IMR-90 (cell line): ENCODE measurements at places on chromosomes 7 and 10. TPM values are rescaled to one million over a fixed set of nuclear protein-coding genes. Genes with fewer than 3 reads are reported as not detected.

The FAM25C gene
- polyA plus RNA-seq, result not detected in 2 replicates

The SORBS1 gene
- 0.17 and 0.32 TPM in 2 replicates for polyA plus RNA-seq

The HNRNPH3 gene
- polyA plus RNA-seq, result 119 and 142 TPM in 2 replicates

GRCh38 chr7:2799253-2799652 is 44.9 kb downstream of the GNA12 start:
- no peak for DNase-seq

DNA sequence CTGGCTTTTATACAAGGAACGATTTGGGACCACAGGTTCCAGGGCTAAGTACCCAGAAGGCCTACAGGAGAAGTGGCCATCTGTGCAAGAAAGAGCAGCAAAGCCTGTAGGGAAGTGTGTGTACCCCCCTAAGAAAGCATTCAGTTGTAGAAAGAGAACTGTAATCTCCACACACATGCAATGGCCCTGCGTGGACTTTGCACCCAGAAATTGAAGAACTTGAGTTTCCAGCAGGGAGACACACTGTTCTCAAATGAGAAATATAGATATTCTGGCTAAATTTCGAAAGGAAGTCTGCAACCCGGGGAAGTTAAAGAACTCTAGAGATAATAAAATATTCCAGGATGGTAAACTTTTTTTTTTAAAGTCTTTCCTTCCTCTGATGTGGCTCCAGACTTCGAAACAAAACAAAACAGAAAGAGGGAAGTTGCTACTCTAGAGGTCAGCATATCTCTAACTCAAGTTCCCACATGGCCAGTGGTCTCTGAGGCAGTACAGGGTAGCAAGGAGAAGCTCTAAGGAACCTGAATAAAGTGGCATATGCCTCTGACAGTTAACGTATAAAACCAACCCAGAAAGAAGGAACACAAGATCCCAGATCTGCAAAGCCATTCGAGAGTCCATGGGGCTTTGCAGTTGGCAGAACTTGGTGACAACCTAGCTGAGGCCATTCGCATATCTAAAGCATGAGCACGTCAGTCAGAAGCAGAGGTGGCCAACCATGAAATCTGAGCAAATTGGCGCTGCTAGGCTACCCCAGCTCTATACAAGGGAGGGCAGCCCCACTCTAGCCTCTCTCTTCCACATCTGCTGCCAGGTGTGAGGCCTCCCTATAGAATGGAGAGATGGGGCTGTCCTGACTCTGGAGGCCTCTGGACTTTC is 56.6 kb downstream of the ELMO1 start:
- no peak for DNase-seq

GRCh38 chr7:46387646-46388045 is 466.6 kb upstream of the IGFBP3 start:
- peak; percentile 54 for DNase-seq

DNA sequence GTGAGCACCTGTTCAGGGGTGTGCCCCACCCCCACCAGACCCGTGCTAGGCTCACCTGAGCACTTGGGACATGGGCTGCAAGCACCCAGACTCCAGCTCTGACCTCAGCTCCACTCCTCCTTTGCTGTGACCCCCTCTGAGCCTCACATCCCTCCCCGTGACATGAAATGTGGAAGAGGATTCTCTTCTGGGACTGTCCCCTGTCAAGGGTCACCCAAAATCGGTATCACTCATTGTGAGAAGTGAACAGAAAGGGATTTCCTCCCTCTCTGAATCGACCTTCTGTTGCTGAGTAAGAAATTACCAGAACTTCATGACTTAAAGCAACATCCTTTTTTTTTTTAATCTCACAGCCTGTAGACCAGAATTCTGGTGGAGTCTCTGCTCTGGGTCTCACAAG is 6.2 kb upstream of the CHST15 start:
- no peak for DNase-seq

- no peak for DNase-seq
Observed at GRCh38 chr7:37973915-37974314, 53.5 kb downstream of the EPDR1 start.

DNA sequence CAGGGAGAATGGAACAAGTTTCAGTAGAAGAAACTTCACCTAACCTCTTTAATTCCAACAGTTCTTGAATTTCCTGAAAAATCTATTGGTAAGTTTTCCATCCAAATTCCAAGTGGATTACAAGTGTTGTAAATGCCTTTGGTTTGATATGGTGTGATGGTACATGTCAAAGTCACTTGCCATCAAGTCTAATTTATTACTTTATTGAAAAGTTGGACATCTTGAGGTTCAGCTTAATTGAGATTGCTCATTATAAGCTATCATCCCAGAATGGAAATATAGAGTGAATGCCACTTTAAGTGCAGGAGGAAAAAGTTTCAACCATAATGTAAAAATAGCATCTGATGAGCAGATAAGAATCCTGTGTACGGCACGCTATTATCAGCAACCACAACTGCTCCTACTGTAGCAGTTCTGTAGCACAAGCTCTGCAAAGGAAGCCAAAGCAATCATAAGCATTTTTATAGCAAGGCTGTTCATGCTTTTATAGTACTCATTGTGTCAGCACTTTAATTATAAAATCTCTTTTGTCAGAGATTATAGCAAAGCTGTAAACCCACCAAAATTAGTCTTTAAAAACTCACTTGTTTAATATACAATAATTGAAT is 991.8 kb upstream of the PHF14 start:
- no peak for DNase-seq

DNA sequence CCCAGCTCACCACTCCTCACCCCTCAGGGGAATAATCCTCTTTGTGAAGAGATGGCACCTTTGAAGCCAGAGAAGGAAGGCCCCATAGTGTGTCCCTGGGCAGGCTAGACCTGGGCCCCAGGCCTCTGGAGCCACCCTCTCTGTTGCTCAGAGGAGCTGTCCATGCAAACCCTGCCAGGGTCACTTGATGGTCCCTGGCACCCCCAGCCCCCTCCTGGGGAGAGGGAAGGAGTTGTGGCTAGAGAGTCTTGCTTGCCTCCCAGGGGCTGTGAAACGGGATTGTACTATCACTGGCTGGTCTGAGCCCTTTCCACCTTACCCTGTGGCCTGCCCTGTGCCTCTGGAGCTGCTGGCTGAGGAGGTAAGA is 5.8 kb downstream of the GHRHR start:
- DNase-seq, result no peak

- DNase-seq, result no peak
Observed at GRCh38 chr10:2380218-2380617, 642.9 kb upstream of the ADARB2 start.

DNA sequence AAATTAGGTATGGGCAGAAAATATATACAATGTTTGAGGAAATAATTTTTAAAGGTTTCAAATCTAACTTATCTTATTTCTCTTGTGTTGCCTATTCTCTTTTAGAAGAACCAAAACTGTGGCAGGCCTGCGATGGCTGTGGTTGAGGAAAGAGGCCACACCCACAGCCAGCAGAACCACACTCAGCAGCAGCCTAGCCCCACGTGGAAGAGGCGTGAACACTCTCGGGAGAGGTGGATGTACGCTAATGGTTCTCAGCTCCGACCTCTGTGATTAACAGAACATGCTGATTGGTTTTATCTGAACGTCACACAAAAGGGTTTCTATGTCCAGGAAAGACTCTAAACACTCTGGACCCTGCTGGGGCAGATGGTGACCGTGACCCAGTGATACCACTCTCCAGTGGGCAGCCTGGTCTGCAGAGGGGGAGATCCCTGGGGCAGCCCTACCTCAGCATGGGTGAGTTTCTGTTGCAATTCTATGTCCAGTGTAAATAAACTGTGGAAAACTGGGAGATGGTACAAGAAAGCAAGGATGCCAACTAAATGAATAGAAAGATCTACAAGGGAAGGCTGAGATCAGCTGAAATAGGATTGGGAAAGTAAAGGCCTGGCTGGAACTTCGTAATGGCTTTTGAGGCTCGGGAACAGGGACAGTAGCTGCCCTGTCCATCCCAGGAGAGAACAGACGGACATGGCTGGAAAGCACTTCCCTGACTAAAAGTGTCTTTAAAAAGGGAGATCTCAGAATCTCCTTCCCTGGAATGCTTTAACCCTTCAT is 26.6 kb downstream of the DIP2C start:
- DNase-seq, result no peak

- DNase-seq, result peak; percentile 56
Observed at GRCh38 chr10:69786791-69787190, 14.9 kb upstream of the COL13A1 start.

GRCh38 chr7:157397731-157398691 is 61.2 kb downstream of the DNAJB6 start:
- DNase-seq, result peak; percentile 81

DNA sequence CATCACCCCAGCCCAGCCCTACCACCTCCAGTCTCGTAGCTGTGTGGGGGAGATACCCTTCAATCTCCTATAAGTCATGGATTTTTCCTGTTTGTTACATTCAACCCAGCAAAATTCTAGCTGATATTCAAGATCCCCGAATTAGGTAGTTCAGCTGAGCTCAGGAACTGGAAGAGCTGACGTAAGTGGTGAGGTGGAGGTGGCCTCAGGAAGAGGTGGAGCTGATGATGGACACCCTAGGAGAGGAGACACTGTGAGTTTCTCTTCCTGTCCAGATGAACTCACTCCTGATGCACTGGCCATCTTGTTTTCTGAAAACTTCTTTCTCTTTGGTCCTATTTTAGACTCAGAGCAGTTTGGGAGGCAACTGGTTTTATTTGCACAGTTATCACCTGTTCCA is 90.5 kb upstream of the PITRM1 start:
- DNase-seq, result no peak

GRCh38 chr7:31002256-31002655 is 38.5 kb downstream of the GHRHR start:
- no peak for DNase-seq

GRCh38 chr10:131553121-131553520 is 241.6 kb upstream of the TCERG1L start:
- DNase-seq, result no peak

- DNase-seq, result no peak
Observed at GRCh38 chr10:103575416-103576075, 82.0 kb downstream of the NEURL1 start.

- DNase-seq, result no peak
Observed at GRCh38 chr7:6284461-6285360, 12.3 kb upstream of the CYTH3 start.

DNA sequence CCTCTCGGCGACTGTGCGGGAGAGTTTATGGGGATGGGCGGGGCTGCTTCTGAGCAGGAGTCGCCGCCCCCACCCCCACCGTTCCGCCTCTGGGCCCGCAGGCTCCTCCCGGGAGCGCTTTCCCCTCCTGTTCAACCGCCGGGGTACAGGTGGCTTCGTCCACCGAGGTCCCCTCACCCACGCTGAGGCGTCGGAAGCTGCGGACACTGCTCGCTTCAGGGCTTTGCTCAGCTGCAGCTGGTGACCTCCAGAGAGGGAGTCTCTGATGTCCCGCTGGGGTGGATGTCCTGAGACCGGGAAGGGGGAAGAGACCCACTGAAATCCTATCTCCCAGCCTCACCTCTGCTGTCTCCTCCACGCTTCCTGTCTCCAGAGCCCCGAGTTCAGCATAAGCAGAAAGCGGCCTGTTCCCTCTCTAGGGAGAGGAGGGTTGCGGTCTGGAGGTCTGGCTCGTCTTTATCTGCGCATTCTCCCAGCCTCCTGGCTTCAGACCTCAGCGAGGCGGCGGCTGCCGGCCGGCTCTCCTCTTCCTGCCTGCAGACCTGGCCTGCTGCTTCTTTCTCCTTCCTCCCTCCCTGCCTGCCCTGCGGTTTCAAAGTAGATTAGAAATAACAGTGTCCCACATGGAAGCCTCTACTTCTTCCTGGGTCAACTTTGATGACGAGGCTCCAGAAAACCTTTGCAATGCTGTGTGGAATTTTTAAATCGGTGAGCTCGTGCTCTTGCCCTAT is 1.8 kb downstream of the CYP2E1 start:
- DNase-seq, result peak; percentile 6

- no peak for DNase-seq
Observed at GRCh38 chr10:44427479-44427878, 42.6 kb upstream of the CXCL12 start.

DNA sequence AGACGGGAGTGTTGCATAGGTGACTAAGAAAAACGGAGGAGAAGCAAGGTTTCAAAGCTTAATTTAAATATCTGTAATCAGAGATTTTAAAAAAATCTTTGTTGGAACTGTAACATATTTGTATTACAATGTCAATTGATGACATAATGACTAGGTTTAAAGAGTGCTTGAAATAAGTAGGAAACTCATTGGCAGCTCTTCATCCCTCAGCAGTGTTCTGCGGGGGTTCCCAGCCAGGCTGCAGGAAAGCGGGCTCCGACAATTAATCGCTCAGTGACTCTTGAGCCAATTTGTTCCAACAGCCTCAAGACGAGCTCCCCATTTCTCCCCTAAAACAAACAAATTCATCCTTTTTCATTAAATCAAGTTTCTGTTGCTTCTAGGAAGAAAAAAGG is 22.6 kb downstream of the CPXM2 start:
- no peak for DNase-seq

- DNase-seq, result peak; percentile 37
Observed at GRCh38 chr7:77330169-77330882, 85.8 kb downstream of the GSAP start.

- DNase-seq, result no peak
Observed at GRCh38 chr7:39145935-39146334, 168.2 kb downstream of the POU6F2 start.

DNA sequence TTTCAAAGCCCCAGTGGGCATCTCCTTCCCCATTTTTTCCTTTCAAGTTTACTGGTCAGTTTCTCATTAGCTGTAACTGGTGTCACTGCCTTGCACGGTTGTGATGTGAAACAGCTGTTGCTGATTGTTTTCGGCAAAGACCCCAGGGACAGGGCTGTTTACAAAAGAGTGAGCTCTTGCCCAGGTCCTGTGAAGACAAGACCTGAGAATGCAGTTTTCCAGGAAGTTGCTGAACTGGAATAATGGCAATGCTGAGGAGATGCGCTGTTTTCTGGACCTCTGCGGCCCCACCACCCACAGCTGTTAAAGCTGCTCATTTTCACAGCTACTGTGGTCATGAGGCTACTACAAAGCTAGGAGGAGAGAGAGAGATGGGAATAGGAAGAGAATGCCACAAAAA is 116.6 kb upstream of the RSU1 start:
- no peak for DNase-seq

GRCh38 chr7:130363026-130363847 is 17.1 kb upstream of the CPA1 start:
- peak; percentile 99 for DNase-seq

GRCh38 chr7:108204281-108204796 is 74.2 kb upstream of the LAMB4 start:
- DNase-seq, result no peak
